Pancreas (tissue), 10 donors: ENCODE measurements at places on chromosomes 3 and 15. TPM values are rescaled to one million over a fixed set of nuclear protein-coding genes. Genes with fewer than 3 reads are reported as not detected.

DNA sequence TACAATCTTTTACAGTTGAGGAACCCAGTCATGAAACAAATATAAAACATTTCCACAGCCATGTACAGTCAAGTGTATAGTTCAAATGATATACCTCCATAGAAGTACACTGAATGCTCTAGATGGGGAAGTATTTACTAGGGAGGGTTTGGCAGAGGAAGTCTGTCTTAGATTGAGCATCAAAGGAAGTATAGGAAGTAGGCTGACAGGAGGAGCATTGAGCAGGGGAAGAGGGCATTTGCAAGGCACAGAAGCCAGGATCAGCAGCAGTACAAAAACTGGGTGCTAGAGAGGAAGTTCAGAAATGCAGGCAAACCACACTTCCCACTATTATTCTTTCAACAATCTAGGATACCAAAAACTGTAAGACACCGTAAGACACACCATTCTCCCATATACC lies 122.6 kb downstream of the ANO10 start:
- no peak overlapping the region for H3K27ac ChIP-seq
- H3K27me3 ChIP-seq, result no peaks in the 10 kb centered on the region
- H3K36me3 ChIP-seq, result no peaks in the 10 kb centered on the region
- H3K4me1 ChIP-seq, result no peaks in the 10 kb centered on the region
- no peak overlapping the region for H3K4me3 ChIP-seq

GRCh38 chr3:132286035-132286434 lies 31.2 kb upstream of the ACP3 start:
- H3K36me3 ChIP-seq, result no peaks in the 10 kb centered on the region
- no peak overlapping the region for H3K27ac ChIP-seq
- H3K27me3 ChIP-seq, result no peaks in the 10 kb centered on the region
- peaks cover 15% of the 10 kb centered on the region for H3K4me1 ChIP-seq
- DNase-seq, result no peak
- no peak overlapping the region for H3K4me3 ChIP-seq

AADACL2 gene
- not detected for total RNA-seq

DNA sequence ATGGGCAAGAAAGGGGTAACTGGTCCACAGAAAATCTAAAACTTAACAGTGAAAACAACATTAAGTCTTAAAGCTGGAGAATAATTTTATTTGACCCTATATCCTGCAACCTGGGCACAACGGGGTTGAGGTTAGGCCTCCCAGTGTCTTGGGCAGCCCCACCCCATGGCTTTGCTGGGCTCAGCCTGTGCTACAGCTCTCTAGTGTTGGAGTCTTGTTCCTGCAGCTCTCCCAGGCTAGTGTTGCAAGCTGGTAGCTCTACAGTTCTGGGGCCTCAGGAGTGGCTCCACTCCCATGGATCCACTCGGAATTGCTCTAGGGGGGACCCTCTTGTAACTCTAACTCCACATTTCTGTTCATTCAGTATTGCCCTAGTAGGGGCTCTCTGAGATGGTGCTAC lies 24.9 kb upstream of the GNB4 start:
- no peak for DNase-seq
- H3K4me1 ChIP-seq, result no peaks in the 10 kb centered on the region
- no peaks in the 10 kb centered on the region for H3K27me3 ChIP-seq
- no peak overlapping the region for H3K27ac ChIP-seq

- H3K27me3 ChIP-seq, result no peaks in the 10 kb centered on the region
- no peak for DNase-seq
- H3K27ac ChIP-seq, result no peak overlapping the region
- no peaks in the 10 kb centered on the region for H3K4me1 ChIP-seq
- no peaks in the 10 kb centered on the region for H3K36me3 ChIP-seq
Observed at GRCh38 chr3:117052395-117052794, 342.8 kb downstream of the TUSC7 start.
